ENCODE measurements at places on chromosomes 3 and 15.

DNA sequence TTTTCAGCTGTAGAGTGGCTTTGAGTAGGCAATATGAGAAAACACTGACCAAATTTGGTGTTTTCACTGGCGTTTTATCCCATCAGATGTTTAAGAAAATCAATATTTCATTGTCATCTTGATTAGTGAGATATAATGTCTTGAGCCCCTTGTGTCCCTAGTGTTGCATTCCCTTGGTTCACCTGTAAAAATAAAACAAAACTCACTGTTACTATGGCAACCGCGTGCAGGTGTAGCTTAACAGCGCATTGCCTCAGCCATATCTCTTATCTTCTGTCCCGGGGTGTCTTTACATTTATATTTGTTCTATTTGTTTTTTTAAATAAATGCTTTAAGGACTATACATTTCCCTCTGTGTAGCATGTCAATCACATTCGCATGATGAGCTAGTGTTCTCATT, 551.6 kb downstream of the ZIC1 start:
- no peak for DNase-seq

GRCh38 chr3:9649791-9650521, 651 bp downstream of the MTMR14 start:
- DNase-seq, result no peak

DNA sequence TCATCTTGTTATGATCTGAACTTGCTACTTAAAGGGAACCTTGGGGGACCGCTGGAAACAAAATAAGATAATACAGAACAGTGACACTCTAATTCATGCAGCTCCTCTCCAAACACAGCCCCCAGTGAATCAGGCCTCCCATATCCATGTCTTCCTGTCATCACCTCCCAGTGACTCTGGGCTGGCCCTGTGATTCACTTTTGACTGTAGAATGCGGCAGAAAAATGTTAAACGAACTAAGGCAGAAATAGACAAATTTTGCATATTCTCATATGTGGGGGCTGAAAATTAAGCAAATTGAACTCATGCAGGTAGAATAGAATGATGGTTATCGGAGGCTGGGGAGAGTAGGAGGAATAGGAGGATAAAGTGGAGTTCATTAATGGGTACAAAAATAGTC, 20.2 kb upstream of the GADL1 start:
- DNase-seq, result no peak

DNA sequence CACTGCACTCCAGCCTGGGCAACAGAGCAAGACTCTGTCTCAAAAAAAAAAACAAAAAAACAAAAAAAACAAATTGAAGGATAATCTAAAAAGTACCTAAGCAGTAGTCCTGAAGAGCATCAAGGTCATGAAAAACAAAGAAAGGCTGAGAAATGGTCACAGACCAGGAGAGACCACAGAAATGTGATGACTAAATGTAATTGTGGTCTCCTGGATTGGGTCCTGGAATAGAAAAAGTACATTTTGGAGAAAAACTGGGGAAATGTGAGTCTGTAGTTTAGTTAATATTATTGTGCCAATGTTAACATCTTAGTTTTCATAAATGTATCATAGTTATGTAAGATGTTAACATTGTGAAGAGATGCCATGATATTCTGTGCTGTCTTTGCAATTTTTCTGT, 267.5 kb upstream of the NR2E3 start:
- no peak for DNase-seq

- DNase-seq, result no peak
Observed at GRCh38 chr3:150636258-150636657, 33.1 kb downstream of the SELENOT start.

GRCh38 chr3:156417559-156418132, 137.3 kb downstream of the SSR3 start:
- DNase-seq, result no peak

DNA sequence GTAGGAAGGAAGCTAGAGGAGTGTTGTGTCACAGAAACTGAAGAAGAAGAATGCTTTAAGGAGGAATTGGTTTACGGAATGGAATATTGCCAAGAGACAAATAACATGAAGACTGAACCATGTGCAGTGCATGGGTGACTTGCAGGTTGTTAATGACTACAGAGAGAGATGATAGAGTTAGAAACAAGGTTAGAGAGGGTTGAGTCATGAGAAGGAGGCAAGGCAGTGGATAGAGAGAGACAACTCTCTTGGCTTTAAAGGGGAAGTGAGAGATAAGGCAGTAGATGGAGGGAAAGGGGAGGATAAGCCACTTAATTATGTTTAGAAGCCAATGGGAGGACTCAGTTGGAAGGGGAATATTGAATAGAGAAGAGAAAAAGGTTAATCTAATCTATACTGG, 119.3 kb upstream of the CCNL1 start:
- no peak for DNase-seq

DNA sequence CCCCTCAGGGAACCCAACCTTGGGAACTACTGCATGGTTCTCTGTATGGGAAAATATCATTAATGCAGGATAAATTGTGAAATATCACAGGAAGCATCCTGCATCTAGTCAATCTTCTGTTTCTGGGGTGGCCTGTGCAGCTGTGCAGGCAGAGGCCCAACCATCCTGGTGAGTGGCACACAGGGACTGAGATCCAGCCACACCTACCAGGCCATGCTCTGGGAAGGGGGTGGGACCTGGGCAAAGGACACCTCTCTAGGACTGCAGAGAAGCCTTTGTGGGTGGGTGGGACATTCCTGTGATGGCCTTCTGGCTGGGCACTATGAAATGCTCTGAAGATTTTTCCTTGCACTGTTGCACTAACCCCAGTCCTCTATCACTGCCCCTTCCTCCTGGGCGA, 26.8 kb downstream of the CCRL2 start:
- no peak for DNase-seq

GRCh38 chr15:22988811-22989210, 8.6 kb upstream of the CYFIP1 start:
- DNase-seq, result no peak

- DNase-seq, result no peak
Observed at GRCh38 chr15:82535566-82536408, 4.5 kb downstream of the RPS17 start.

DNA sequence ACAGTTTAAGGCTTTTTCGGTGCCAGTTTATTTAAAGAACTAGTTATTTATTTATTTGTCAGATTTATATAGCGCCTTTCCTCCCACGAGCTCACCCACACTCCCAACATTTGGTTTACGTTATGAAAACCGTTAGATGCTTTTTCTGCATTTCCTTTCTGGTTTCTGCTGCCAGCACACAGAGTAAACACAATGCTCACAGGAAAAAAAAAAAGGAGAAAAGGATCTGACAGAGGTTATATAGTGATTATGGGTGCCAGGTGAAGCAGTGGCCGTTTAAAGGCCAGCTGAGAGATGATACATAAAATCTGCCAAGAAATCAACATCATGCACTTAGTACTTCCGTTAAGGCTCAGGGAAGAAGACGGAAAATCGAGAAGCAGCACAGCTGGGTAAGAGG, 37.9 kb downstream of the ETV5 start:
- no peak for DNase-seq

DNA sequence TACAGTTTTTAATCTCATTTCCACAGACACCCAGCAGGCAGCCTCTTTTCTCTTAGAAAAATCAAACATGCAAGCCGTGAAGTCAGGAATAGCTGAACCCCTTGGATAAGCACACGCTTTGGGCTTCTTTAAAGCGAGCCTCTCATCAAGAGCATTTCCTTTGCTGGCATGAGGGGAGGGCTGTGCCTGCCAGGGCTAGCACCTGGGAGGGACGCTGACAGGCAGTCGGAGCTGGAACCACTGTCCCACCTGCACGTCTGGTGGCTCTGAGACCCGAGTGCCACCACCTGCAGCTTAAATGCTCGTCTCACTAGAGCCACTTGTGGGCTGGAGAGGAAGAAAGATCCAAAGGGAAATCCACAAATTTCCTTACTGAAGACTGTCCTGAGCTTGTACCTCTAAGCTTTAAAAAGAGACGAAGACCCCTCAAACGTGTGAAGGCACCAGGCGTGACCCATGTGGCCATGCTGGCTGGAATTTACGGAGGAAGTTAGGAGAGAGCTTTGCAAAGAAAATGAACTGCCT, 9.4 kb downstream of the MAP6D1 start:
- DNase-seq, result no peak

- no peak for DNase-seq
Observed at GRCh38 chr3:168241156-168241555, 145.4 kb upstream of the GOLIM4 start.

DNA sequence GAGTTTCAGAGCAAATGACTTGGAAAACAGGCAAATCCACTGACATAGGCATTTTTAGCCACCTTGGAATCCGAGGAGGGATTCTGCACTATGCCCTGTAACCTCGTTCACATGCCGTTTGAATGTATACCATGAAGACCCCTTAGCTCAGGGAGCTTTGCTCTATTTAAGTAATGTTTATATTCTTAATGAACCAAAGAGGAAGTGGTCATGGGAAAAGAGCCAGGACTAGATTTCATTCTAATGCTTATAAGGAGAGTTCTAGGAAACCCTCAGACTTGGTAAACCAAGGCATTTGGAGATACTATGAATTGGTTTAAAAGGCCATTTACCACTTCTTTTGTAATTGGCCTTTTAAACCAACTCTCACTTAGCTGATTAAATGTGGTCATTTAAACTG, 178.9 kb downstream of the IGF1R start:
- no peak for DNase-seq

Data from stimulated activated CD8-positive, alpha-beta memory T cell treated with anti-CD3 and anti-CD28 coated beads, Interleukin-7, amount 100 ng/mL, for 48 hours (primary cell).